ENCODE measurements at places on chromosomes 6 and 20.

DNA sequence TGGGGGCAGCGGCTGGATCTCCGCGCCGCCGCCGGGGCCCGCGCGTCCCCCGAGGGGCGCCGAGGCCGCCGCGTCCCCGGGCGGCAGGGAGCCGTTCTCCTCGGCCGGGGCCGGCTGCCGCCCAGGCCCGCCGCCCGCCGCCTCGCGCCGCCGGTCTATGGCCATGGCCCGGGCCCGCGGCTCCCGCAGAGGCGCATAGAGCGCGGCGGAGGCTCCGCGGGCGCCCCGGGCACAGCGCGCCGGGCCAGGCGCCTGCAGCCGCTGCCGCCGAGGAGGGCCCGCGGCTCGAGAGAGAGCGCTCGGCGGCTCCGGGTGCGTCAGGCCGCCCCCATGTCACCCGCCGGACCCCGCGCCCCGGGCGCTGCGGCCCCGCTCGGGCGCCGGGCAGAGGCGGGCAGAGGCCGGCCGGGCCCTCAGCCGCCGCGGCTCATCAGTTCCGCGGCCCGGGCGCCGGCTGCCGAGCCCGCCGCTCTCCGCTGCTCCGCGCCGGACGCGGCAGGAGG lies 404 bp downstream of the SLC22A23 start:
- DNase-seq, result no peak

DNA sequence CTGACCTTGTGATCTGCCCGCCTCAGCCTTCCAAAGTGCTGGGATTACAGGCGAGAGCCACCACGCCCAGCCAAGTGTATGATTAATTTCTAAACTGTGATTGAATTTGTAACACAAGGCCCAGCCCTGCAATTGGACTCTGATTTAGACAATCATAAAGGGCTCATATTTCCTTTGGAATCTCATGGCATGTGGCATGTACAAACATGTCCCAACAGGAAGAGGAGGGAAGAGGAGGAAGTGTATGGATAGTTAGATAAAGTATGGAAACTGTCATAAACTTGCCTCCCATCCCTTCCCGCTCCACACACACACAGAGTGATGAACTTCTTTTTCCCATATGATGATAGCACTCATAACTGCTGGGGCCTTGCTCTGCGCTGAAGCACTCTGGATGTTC lies 27.2 kb upstream of the QKI start:
- DNase-seq, result no peak

DNA sequence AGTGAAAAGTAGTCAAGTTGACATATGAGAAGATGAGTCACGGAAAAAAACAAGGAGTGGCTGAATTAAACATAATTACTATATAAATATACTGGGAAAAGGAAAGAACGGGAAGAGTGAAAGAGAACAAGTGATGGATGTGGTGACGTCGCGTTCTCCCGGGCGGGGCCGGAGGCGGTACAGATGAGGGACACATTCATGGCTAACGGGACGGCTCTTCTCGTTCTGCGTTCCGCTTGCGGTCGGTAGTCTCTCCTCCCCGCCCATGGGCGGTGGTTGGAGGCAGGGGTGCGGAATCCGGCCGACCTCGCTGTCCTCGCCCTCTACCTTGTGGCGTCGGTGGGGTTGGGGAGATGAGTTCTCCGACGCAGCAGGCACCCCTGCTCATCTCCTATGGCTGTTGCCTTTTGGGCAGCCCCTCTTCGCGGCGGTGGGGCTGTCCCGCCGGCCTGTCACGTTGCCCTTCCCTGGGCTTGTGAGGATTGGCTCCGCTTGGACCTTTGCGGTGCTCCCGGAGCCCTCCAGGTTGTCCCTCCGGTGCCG lies 22.5 kb downstream of the HLA-G start:
- no peak for DNase-seq

- DNase-seq, result no peak
These were observed 11.2 kb downstream of the VEGFA start for GRCh38 chr6:43780941-43781928.

GRCh38 chr20:46142124-46142523 lies 24.0 kb downstream of the CD40 start:
- DNase-seq, result no peak

DNA sequence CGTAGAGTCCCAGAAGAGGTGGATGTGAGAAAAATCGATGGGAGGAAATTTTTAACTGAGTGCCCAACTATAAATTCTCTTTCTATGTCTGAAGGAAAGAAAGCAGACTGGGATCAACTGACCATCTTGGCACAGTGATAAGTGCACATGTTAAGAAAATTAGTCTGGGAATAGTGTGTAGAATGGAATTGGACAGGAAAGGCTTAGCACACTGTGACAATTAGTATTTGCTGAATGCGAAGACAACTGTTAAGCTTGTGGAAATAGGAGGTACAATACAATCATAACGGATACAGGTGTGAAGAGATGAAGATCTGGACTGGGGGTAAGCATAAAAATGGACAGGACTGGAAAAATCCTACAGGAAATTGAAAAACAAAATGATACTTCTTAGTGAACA lies 114.3 kb downstream of the FAM50B start:
- DNase-seq, result no peak

DNA sequence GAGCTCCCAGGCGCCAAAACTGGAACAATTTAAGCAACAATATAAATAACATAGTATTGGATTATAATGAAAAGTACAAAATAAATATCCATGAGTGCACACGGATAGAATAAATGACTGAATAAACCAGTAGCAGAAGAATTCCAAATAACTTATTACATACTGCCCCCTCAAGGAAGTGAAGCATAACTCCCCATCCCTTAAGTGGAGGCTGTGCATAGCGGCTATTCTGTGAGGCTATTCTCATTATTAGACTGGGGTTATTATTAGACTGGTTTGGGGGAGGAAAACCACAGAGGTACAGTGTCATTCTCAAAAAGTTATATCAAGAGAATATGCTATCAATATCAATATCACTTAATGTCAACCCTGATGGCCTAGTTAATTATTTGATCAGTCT lies 94.4 kb upstream of the SIRPA start:
- DNase-seq, result peak; percentile 60

DNA sequence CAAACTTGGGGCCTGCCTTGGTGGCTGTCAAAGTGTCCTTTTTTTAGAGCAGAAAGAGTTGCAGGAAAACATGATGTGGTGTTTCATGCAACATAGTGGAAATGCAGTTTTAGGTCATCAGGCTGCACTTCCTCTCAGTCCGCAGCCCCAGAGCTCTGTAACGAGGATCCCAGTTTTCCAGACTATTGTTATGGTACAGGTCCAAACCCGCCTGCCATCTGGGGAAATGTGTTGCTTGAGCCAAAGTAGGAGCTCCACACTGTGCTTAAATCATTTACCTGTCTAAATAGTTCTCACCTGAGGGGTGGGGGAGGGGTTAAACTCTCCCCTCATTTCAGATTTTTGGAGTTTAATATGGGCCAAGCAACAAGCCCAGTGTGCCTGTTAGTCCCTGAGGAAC lies 59.8 kb downstream of the GOPC start:
- DNase-seq, result no peak

DNA sequence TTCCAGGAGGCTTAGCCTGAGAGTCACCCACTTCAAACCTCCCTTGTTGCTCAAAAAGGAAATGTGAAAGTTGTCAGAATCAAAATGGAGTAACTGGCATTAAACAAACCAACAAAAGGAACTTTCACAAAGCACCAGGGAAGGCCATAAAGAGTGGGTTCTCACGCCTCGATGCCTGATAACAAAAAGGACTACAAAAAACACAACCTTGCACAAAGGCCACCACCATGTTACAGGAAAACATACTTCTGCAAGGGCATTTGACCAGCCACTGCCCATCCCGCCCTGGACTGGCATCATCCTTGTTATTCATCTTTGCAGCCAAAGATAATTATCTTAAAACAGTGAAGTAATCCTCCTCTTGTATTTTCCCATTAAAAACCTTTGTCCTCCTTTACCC lies 34.8 kb downstream of the RNASET2 start:
- no peak for DNase-seq

GRCh38 chr6:149935246-149935645 lies 6.6 kb upstream of the ULBP2 start:
- DNase-seq, result no peak

DNA sequence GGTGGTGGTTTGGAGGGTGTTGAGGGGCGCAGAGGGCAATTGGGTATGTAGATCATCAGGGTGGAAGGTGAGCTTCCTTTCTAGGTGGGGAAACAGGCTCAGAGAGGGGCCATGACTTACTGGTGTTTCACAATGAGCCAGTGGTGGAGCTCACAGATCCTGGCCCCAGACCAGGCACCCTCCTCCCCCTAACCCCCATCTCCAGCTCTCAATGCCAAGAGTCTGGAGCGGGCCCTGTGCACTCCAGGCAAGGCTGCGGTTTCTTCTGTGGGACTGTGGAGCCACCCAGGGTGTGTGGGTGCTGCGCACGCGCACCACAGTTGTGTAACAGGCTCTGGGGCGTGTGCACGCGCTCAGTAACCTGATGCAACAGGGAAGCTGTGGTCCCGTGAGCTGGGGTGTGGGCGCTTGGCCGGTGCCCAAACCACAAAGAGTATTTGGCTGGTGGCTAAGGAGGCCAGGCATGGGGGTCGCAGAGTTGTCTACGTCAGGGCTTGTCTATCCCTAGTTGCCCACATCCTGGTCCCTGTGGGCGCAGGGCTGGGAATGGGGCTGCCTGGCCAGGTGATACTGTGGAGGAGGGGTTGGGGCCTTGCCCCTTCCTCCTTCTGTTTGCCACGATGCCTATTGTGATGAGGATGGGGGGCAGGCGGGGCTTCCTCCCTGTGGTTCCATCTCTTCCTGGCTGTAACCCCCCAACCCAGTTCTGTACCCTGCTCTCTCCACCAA lies 37.5 kb upstream of the MRPS18A start:
- no peak for DNase-seq

DNA sequence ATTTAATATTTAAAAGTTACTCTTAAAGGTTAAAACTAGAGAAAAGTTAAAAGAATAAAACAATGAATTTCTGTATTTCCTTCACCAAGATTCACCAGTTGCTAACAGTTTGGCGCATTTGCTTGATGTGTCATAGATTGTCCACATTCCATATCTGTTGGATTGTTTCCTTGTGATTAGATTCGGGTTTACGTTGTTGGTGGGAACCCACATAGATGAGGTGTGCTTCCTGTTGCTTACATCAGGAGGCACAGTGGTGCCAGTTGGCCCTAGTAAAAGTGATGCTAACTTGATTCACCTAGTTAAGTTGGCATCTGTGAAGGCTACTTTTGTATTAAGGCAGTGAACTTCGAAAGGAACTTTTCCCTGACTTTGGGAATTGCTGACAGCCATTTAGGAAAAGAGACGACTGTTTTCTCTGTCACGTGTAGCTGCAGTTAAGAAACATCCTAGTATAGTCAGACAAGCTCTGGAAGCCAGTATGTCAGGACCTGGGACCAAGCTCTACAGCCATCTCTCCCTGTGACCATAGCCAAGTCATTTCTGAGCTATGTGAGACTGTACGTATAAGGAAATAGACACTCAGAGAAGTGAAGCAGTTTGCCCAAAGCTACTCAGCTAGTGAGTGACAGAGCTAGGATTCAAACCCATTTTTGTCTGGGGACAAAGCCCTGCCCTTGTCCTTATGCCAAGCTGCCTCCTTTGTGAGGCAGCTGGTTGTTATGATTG lies 49.0 kb downstream of the PPARD start:
- no peak for DNase-seq

GRCh38 chr6:109998159-109998785 lies 20.2 kb downstream of the GPR6 start:
- no peak for DNase-seq

- no peak for DNase-seq
These were observed 5.5 kb downstream of the SMPD2 start for GRCh38 chr6:109446072-109446471.

DNA sequence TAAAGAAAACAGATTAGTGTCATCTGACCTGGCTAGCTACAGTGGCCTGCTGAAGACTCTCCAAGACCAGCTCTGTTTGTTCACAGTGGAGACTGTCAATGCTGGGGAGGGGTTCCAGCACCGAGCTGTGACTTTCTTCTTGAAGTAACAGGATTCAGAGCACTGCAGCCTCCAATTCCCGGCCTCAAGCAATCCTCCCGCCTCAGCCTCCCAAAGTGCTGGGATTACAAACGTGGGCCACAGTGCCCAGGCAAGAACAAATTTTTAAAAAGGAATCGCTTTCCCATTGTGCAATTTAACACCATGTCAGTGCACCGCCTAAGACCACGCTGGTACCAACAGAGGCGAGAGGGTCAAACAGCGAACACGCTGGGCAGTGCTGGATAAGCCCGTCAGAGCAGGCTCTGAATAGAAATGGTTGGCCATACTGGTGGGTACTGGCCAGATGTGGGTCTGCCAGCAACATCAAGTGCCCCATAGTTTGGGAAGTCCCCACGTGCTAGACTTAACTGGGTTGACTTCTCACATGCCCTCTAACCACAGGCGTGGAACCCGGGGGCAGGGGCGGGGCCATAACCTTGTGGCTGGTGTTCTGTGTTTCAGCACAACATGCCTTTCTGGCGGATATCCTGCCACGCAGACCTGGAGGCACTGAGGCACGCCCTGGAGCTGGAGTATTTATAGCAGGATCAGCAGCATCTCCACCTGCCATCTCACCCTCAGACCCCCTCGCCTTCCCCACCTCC lies 168.9 kb downstream of the ZMYND8 start:
- no peak for DNase-seq

DNA sequence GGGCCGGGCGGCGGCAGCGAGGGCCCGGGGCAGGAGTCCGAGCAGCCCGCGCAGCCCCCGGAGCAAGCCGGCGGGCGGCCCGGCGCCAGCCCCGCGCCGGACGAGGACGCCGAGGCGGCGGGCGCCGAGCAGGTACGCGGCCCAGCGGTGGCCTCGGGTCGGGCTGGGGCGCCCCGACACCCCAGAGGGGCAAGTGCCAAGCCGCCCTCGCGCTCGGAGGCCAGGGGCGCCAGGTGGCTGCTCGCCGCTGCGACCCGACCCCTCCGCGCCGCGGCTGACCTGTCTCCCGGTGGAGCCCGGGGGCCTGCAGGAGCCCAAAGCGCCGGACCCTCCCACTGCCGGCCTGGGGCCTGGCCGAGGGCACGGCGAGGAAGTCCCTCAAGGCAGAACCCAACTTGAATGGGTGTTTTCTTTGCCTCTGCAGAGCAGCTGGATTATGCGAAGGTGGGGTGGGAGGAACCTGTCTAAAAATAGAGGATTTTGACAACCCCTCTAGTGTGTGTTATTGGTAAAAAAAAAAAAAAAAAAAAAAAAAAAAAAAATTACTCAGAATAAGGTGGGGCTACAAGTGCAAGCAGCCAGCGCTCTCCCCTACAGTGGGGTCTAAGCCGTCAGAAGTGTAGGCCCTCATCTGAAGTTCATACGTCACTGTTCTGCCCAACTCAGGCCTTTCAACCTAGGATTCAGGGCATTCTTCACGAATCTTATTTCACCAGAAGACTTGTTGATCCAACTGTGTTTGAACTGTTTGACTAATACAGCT lies 609 bp downstream of the OGFRL1 start:
- no peak for DNase-seq

- DNase-seq, result no peak
These were observed 376.7 kb upstream of the CITED2 start for GRCh38 chr6:139751179-139751578.

DNA sequence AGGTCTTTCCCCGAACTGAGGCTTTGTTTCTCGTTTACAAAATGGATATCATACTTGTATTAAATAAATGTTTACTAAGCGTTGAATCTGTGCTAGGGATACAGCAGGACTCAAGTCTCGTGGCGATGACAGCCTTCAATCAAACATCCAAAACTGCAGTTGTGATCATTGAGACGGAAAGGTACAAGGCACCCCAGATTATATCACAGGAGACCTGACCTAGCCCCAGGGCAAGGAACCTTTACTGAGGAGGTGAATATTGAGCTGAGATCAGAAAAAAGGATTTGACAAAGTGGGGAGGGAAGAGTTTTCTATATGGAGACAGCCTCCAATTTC lies 476 bp downstream of the AAR2 start:
- DNase-seq, result no peak

Measured in globus pallidus (tissue), 1 donor.